Natural killer cell (primary cell): ENCODE measurements at places on chromosomes 11 and 22. TPM values are rescaled to one million over a fixed set of nuclear protein-coding genes. Genes with fewer than 3 reads are reported as not detected.
A peak's percentile ranks its signal among the peaks of the same experiment; 100 is the strongest.

DNA sequence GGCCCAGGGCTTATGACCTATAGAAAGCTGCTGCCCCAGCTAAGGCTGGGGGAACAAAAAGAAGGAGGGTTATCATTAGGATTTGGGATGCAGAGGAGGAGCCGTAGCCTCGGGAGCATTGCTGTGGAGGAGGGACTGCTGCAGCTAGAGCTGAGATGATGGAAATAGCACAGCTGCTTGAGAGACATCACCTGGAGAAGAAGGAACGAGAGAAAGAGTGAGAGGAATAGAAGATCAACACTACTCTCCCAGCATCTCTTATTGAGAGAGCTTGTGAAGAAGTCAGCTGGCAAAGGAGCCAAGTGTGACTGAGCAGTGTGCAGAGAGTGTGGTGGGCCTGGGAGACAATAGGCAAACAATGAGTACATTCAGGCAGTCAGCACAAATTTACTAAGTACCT lies 100.7 kb upstream of the PLET1 start:
- H3K4me3 ChIP-seq = no peak overlapping the region
- no peaks in the 10 kb centered on the region for H3K27me3 ChIP-seq
- H3K4me1 ChIP-seq = no peaks in the 10 kb centered on the region
- DNase-seq = no peak
- H3K36me3 ChIP-seq = no peaks in the 10 kb centered on the region
- H3K27ac ChIP-seq = no peak overlapping the region

DNA sequence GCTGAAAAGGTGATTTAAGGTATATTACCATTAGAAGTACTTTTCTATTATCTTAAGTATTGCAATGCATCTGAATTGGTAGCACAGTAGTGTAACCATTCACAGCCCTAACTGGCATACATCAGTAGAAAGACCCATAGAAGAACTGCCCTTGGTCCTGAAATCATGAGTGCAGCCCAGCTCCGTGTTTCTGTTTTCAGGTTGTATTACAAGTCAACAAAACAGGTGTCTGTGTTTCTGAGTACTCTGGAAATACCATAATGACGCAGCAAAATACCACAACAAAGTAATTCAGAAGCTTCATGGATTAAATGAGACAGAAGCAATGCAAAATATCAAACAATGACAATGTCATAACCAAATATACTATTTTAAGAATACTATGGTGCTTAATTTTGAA lies 226.3 kb downstream of the OPCML start:
- H3K27ac ChIP-seq = no peak overlapping the region
- no peaks in the 10 kb centered on the region for H3K4me1 ChIP-seq
- DNase-seq = no peak
- H3K27me3 ChIP-seq = no peaks in the 10 kb centered on the region

GRCh38 chr22:20576445-20576816 lies 69.0 kb downstream of the MED15 start:
- DNase-seq = no peak
- peaks cover 83% of the 10 kb centered on the region for H3K4me1 ChIP-seq
- H3K27ac ChIP-seq = peak overlapping the region; percentile 24
- no peak overlapping the region for H3K4me3 ChIP-seq

DNA sequence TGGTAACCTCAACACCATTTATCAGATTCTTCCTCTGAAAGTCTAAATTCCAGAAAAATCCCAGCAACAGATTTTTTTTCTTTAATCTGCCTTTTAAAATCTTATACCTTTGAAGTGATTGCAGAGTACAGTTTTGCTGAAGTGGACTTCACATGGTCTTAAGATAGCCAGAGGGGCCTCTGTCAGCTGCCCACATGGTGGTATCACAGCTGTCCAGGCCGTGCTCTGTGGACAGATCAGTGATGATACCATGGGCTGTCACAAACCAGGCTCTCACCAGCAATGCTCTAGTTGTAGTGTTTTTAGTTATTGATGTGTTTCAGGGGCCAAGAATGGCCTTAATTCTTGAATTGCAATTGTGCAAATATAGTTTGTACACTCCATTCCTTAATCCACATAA lies 44.0 kb downstream of the PARVA start:
- no peaks in the 10 kb centered on the region for H3K27me3 ChIP-seq
- no peak overlapping the region for H3K4me3 ChIP-seq
- no peaks in the 10 kb centered on the region for H3K4me1 ChIP-seq
- DNase-seq = no peak
- H3K27ac ChIP-seq = no peak overlapping the region

DNA sequence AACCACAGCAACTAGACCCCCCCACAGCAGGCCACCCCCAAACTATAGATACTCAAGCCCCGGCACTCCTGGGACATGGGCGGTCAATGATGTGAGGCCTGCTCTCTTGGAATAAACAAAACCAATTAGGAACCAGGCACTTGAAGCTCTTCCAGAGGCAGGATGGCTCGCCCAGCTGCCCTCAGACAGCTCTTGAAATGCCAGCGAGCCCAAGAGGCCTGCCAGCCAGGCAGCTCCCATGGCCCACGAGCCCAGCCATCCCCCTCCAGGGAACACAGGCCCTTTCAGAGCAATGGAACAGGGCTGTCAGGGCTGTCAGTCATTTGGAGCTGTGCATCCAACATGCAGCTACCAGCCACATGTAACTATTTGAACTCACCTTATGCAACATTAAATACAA lies 34.0 kb upstream of the TFIP11 start:
- H3K27me3 ChIP-seq = no peaks in the 10 kb centered on the region
- no peak overlapping the region for H3K4me3 ChIP-seq
- peaks cover 89% of the 10 kb centered on the region for H3K4me1 ChIP-seq
- peak overlapping the region; percentile 13 for H3K27ac ChIP-seq

DNA sequence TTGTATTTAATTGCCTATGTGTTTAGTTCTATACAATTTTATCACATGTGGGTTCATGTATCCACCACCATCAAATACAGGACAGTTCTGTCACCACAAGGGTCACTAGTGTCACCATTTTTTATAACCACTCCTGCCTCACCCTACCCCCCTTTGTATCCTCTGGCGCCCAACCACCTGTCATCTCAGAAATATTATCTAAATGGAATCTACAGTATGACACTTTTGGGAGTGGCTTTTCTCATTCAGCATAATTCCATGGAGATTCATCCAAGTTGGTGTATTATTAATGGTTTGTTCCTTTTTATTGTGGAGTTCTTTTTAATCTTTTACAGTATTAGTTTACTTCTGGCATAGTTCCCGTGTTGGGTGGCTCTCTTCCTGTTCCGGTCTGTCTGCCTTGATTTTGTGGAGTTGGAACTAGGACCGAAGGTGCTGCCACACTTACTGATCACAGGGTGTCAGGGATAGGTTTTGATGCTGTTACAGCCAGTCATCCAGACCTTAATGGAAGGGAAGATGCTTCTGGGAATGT lies 58.5 kb downstream of the TNRC6B start:
- peaks cover 35% of the 10 kb centered on the region for H3K4me1 ChIP-seq
- H3K36me3 ChIP-seq = peaks cover 6% of the 10 kb centered on the region
- H3K4me3 ChIP-seq = no peak overlapping the region

DNA sequence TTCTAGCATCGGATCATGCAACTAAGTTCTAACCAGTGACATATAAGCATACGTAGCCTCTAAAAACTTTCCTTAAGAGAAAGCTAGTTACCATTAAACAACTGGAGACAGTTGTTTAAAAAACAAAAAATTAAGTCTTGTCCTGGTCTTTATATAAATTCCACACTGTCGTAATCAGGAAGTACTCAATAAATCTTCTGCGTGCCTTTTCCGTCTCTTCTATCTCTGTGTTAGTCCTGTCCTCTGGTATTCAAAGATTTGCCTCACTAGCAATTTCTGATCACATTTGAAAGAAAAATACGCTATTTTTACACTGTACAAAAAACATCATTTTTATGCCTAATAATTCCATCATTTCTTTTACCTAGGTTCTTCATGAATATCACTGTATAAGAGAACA lies 10.0 kb upstream of the SLC25A17 start:
- H3K4me3 ChIP-seq = no peak overlapping the region
- H3K36me3 ChIP-seq = peaks cover 63% of the 10 kb centered on the region
- no peak overlapping the region for H3K27ac ChIP-seq
- no peaks in the 10 kb centered on the region for H3K4me1 ChIP-seq

Gene DNAJB13
- total RNA-seq = 0.45 TPM

Gene DMC1
- 0.63 TPM for total RNA-seq

Gene FAM83F
- total RNA-seq = 7.5 TPM

Gene PDE3B
- 18.2 TPM for total RNA-seq

Gene OR5A1
- total RNA-seq = not detected

Gene C11orf91
- total RNA-seq = not detected

Gene TMPRSS4
- total RNA-seq = not detected

Gene OR2AG1
- total RNA-seq = not detected

Gene ADORA2A
- total RNA-seq = 11.7 TPM

Gene CRYBA4
- total RNA-seq = not detected
